ENCODE measurements at places on chromosomes 12 and 14.

DNA sequence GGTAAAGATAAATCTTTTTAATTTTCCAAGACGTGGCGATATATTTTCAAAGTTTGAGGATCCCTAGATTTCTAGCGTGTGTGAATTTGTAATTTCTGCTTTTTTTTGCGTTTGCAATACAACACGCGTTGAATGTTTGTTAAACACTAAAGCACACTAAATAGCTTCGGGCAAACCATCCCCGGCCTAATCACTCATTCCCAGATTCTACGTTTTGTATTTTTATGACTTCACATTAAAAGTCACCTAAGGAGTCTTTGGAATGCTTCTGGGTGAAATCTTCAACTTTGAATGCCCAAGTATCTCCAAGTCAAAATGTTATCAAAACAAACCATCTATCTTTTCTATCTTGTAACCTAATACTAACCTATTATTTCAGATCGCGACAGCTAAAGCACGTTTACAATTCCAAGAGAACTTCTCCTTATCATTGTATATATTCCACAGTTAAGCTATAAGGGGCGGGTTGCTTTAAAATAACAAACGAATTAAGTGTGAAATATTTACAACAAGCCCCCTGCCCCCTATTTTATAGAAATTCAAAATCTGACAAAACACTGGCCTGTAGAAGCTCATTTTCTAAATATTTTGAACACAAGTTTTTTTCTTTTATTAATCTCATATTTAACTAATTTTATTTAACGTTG is 1.1 kb downstream of the ALX1 start:
- no peak for DNase-seq

DNA sequence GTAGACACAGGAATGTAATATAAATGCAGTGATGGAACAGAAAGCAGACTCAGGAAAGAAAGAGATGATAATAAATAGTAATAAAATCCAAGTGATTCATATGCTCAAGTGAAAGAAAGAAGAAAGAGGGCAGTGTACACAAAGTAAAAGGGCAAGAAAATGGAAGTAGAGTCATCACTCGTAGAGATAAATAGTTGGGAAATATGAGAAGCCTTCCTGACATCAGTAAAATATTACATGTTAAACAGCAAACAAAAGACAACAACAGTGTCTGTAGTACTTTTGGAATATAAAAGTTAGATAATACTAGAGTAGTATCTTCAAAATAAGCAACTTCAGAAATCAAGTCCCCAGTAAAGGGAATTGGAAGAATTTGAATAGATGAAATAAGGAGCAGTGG is 412.3 kb downstream of the RAD51B start:
- no peak for DNase-seq

DNA sequence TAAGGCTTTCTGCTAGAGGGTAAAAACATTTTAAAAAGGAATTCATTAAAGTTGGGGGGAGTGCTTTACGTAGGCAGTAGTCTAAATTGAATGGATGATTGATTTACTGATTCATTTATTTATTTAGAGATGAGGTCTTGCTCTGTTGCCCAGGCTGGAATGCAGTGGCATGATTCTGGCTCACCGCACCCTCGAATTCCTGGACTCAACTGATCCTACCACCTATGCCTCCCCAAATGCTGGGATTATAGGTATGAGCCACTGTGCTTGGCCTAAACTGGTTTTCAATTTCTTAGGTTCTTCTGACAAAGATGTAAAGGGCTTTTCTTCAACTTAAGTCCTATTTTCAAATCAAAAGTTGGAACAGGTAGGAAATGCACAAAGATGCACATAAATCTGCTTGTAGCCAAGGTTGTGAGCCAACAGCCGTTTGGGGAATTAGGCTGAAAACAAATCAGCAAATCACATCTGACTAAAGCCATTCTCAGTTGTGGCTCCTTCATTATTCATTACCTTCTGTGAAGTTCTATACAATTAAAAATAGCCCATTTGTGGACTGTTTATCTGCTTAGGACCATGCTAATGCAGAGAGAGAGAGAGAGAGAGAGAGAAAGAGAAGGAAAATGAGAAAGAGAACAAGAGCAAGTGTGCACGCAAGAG is 218.0 kb downstream of the PPM1H start:
- peak; percentile 90 for DNase-seq

DNA sequence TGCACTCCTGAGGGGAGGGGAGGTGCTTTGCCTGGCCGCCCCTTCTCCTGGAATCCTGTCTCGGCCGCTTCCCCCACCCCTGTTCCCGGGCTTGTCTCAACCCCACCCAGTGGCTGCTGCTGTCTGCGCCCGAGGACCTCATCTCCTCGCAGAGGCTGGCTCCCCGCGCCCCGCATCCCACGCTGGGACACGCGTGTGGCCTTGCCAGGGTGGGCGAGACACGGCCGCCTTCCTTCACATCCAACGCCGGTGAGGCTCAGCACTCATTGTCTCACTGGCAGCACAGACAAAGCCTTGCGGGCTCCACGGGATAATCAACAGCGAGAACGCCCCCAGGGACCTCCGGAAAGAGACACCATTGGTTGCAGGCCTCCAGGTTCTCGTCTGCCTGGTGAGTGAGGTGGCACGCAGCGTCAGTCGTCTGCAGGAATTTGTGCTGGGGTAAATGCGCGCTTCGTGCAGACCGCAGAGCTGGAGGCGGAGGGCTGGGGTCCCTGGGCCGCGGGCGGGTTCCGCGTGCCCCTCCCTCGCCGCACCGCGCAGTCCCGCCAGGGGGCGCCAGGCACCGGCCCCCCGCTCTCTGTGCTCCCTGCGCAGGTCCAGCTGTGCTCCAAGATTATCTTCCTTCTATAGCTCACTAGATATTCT is 26.8 kb downstream of the CCDC177 start:
- no peak for DNase-seq

- no peak for DNase-seq
These were observed 130.8 kb upstream of the PRKD1 start for GRCh38 chr14:30058401-30058800.

DNA sequence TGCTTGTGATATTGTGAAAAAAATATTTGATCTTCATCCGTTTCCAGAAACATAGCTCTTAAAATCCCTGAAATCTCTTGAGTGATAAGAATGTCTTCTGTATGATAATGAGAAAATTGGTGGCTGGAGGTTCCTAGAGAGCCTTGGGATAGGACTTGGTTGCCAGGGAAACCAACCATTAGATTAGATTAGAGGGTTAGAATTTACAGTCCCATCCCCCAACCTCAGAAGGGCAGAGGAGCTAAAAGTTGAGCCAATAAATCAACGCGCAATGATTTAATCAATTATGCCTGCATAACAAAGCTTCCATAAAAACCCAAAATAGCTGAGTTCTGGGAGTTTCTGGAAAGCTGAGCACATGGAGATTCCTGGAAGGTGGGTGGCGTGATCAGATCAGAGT is 10.6 kb downstream of the SEL1L start:
- no peak for DNase-seq

GRCh38 chr14:96754845-96755184 is 42.4 kb upstream of the VRK1 start:
- DNase-seq: no peak

- DNase-seq: no peak
These were observed 10.1 kb downstream of the KRT80 start for GRCh38 chr12:52181746-52182145.

- DNase-seq: no peak
These were observed 6.0 kb downstream of the KRT2 start for GRCh38 chr12:52645982-52646381.

- no peak for DNase-seq
These were observed 5.3 kb downstream of the NTF3 start for GRCh38 chr12:5437182-5437583.

DNA sequence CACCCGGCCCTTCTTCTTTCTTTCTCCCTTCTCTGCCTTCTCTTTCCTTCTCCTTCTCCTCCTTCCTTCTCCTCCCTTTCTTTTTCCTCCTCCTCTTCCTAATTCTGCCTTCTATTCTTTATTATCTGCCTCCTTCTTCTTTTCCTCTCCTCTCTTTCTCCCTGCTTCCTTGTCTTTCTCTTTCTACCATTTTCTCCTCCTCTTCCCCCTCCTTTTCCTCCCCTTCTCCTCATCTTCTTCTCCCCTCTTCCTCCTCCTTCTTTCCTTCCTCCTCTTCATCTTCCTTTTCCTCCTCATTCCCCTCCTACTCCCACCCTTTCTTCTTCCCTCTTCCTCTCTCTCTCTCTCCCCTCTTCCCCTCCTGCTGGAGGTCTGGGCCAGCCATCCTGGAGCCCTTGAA is 294.9 kb upstream of the CRY1 start:
- no peak for DNase-seq

GRCh38 chr12:11730299-11731041 is 81.0 kb downstream of the ETV6 start:
- DNase-seq: no peak

DNA sequence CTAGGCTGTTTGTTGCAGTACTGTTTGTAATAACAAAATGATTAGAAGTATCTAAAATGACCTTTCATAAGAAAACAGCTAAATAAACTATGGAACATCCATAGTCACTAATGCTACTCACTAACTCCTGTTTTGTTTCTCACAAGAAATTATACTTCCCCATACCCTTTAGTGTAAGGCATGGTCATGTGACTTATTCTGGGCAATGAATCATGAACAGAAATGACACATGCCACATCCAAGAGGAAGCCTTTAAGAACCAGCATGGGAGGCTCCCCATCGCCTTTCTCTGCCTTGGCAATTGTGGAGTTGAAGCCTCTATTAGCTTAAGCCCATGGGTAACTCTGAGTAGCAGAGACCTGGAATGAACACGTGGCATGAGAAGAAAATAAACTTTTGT is 49.3 kb downstream of the KSR2 start:
- no peak for DNase-seq

DNA sequence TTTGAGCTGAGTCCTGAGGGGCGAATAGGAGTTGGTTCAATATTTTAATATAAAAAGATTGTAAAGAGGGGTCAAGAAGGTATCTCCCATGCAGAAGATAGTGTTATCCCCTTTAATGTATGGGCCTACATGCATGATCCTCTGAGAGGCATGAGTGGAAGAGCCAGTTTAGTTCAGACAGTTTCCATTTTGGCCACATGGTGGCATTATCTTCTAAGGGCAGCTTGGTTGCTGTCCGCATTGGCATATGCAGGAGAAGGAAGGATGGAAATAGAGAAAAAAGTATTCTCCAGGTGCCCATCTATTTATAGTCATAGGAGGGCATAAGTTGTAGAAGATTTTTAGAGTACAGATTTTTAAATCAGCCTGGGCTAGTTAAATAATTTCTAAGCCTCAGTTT is 5.4 kb downstream of the SAMD4A start:
- DNase-seq: peak; percentile 29

DNA sequence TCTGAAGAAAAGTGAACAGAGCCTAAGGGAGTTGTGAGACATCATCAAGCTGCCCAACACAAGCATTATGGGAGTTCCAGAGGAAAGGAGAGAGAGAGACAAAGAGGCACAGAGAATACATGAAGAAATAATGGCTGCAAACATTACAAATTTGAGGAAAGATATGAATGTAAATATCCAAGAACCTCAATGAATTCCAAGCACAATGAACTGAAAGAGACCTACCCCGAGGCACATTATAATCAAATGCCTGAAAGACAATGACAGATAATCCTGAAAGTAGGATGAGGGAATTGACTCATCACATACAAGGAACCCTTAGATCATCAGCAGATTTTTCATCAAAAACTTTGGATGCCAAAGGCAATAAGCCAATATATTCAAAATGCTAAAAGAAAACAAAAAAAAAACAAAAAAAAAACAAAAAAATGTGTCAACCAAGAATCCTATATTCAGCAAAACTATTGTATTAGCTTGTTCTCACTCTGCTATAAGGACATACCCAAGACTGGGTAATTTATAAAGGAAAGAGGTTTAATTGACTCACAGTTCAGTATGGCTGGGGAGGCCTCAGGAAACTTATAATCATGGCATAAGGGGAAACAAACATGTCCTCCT is 37.8 kb downstream of the BCL2L14 start:
- DNase-seq: no peak

- DNase-seq: no peak
These were observed 186.3 kb downstream of the ADGRD1 start for GRCh38 chr12:131140069-131140435.

DNA sequence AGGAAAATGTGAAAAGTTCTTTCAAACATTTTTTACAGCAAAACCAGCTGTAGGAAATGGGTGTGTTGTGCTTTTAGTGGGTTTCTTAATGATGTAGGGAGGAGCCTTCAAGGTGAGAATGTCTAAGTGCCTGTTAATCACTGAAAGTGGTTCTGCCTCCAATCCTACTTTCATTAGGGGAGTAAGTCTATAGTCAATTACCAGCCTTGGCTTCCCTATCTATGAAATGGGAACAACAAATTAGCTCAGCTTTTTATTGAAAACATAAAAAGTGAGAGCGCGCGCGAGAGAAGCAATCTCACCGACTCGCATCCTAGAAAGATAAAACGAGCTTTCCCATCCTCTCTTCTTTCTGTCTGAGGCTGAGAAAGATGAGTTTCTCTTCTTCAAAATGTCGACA is 140.0 kb upstream of the LHX5 start:
- no peak for DNase-seq

DNA sequence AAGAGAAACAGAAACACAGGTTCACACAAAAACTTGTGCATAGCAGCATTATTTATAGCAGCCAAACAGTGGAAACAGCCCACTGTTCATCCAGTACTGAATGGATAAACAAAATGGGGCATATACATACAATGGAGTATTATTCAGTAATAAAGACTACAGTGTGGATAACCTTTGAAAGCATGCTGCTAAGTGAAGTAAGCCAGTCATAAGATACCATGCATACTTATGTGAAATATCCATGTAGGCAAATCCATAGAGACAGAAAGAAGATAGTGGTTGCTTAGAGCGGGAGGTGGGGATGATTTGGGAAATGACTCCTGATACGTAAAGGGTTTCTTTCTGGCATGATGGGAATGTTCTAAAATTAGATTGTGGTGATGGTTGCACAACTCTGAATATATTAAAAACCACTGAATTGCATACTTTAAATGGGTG is 99.4 kb downstream of the CRADD start:
- no peak for DNase-seq

DNA sequence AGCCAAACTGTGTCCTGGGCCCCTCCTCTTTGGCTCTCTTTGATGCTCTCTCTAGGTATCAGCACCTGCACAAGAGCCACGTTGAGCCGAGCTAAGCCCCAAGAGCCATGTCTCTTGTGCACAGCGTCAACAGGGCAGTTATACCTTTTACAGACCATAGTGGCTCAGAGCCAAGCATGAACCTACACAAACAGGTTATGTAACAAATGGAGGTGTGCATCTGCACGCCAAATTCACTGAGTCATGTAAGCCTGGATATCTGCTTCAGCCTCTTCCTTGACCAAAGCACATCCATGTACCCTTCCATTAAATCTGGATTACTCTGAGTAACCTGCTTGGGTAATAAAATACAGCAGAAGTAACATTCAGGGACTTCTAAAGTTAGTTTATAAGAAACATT is 509.7 kb downstream of the NAV3 start:
- no peak for DNase-seq

- DNase-seq: peak; percentile 37
These were observed 14.1 kb upstream of the NUMB start for GRCh38 chr14:73472185-73473114.

All from RCC 7860 (cell line).